ENCODE measurements at places on chromosomes 6 and 20.

DNA sequence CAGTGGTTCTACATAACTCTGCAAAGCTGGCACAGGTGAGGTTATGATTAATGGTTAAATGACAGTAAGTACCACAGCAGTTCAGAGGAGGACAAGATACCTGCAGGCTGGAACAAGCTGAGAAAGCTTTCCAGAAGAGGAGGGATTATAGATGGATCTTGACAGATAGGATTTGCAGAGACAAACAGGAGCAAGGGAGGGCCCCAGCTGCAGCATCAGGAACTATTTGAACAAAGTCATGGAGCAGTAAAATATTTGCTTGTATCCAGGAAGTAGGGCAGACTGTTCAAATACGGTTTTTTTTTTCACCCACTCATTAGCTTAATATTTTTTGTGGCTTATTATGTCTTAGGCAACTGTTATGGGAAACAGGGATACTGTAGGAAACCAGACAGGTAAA, 144.4 kb upstream of the MAN1A1 start:
- H3K27me3 ChIP-seq = no peaks in the 10 kb centered on the region
- no peak overlapping the region for H3K27ac ChIP-seq
- H3K4me1 ChIP-seq = no peaks in the 10 kb centered on the region

DNA sequence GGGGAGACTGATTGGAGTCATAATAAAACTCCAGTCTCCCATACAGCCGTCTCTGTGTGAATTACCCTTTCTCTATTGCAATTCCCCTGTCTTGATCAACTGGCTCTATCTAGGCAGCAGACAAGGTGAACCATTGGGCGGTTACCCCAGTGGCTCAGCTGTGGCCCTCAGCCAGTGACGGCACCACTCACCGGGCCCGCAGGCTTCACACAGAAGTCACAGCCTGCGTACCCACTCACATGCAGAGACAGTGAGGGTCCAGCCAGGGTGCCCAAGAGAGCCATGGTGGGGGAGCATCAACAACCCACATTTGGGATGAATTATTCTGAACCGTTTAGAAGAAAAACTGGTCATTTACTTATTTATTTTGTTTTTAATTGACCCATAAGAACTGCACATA, 78.5 kb downstream of the WDR27 start:
- no peaks in the 10 kb centered on the region for H3K27me3 ChIP-seq
- no peaks in the 10 kb centered on the region for H3K36me3 ChIP-seq
- DNase-seq = no peak
- no peaks in the 10 kb centered on the region for H3K4me1 ChIP-seq

DNA sequence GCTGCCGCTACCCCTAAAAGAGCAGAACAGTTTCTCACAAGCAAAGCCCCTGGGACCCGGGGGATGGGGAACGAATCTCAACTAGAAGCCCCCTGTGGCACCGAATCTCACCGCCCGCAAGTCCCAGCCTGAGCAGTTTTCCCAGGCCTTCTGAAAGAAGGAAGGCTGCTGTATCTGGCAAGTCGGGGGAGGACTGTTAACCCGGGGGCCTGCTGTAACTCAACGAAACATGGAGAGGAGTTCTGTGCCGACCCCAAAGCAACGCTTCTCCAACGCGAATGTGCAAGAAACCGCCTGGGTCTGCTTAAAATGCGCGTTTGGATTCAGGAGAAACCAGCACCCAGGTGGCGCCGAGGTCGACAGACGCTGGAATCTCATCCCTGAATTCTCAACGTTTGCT, 34.2 kb downstream of the DLL1 start:
- H3K36me3 ChIP-seq = no peaks in the 10 kb centered on the region
- H3K4me1 ChIP-seq = no peaks in the 10 kb centered on the region
- H3K4me3 ChIP-seq = no peak overlapping the region

GRCh38 chr6:127514773-127515227, 4.3 kb downstream of the MTCL3 start:
- peaks cover 21% of the 10 kb centered on the region for H3K27me3 ChIP-seq
- no peak overlapping the region for H3K27ac ChIP-seq
- peak; percentile 20 for DNase-seq
- peak overlapping the region; percentile 56 for H3K4me3 ChIP-seq
- no peaks in the 10 kb centered on the region for H3K36me3 ChIP-seq

GRCh38 chr6:53975941-53976615, 135.2 kb upstream of the MLIP start:
- H3K4me3 ChIP-seq = no peak overlapping the region
- H3K27me3 ChIP-seq = no peaks in the 10 kb centered on the region
- no peak overlapping the region for H3K27ac ChIP-seq
- no peaks in the 10 kb centered on the region for H3K36me3 ChIP-seq

DNA sequence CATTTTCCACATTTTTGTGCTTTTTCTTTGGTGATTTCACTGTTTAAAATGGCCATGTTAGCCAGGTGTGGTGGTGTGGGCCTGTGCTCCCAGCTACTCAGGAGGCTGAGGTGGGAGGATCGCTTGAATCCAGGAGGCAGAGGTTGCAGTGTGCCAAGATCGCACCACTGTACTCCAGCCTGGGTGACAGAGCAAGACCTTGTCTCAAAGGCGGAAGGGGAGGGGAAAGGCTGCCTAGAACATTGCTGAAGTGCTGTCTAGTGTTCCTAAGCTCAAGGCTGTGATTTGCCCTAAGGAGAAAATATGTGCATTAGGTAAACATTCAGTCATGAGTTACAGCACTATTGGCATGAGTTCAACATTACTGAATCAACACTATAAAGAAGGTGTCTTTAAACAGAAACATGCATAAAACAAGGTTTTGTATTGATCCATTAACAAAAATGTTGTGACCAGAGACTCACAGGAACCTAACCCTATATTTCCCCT, 14.0 kb downstream of the ZC2HC1B start:
- H3K4me3 ChIP-seq = no peak overlapping the region
- H3K27ac ChIP-seq = no peak overlapping the region
- no peaks in the 10 kb centered on the region for H3K27me3 ChIP-seq
- no peaks in the 10 kb centered on the region for H3K36me3 ChIP-seq

DNA sequence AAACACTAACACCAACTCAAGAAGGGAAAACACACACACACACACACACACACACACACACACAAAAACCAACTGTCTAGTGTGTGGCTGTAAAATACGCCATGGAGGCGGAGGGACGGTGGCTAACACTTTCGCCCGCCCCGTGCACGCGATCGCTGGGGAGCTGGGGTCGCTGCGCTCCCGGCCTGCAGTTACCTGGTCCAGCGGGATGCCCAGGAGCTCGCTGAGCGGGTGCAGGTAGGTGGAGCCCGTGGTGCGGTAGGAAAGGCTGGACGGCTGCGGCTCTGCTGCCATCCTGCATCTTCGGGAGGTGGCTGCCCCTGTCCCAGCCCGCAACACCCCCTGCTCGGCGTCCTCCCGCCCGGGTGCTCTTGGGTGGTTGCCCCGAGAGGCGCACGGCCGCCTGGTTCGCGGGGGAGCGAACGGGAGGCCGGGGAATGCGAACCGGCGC, 303 bp downstream of the MBOAT1 start:
- H3K4me1 ChIP-seq = peaks cover 16% of the 10 kb centered on the region
- H3K36me3 ChIP-seq = no peaks in the 10 kb centered on the region
- no peaks in the 10 kb centered on the region for H3K27me3 ChIP-seq
- peak overlapping the region; percentile 78 for H3K4me3 ChIP-seq
- peak; percentile 15 for DNase-seq

GRCh38 chr6:25327432-25327831, 48.3 kb downstream of the CARMIL1 start:
- no peaks in the 10 kb centered on the region for H3K4me1 ChIP-seq
- DNase-seq = no peak
- no peaks in the 10 kb centered on the region for H3K36me3 ChIP-seq

- DNase-seq = no peak
- H3K36me3 ChIP-seq = no peaks in the 10 kb centered on the region
- H3K4me1 ChIP-seq = peaks cover 12% of the 10 kb centered on the region
- no peak within 1 kb of the TSS for H3K27ac ChIP-seq
- no peak within 1 kb of the TSS for H3K4me3 ChIP-seq
Observed at GRCh38 chr20:18057101-18057993, at the start of gene OVOL2. TSS of gene OVOL2 (minus strand) at chr20:18057916. CDS start at chr20:18057634, 282 bp downstream.

GRCh38 chr6:88641178-88641903, 322.1 kb downstream of the RNGTT start:
- H3K36me3 ChIP-seq = no peaks in the 10 kb centered on the region
- no peak for DNase-seq
- H3K27ac ChIP-seq = no peak overlapping the region
- H3K4me3 ChIP-seq = no peak overlapping the region

GRCh38 chr20:20224806-20225205, 143.1 kb upstream of the INSM1 start:
- no peaks in the 10 kb centered on the region for H3K4me1 ChIP-seq
- no peaks in the 10 kb centered on the region for H3K36me3 ChIP-seq
- peaks cover 8% of the 10 kb centered on the region for H3K27me3 ChIP-seq
- H3K4me3 ChIP-seq = no peak overlapping the region

DNA sequence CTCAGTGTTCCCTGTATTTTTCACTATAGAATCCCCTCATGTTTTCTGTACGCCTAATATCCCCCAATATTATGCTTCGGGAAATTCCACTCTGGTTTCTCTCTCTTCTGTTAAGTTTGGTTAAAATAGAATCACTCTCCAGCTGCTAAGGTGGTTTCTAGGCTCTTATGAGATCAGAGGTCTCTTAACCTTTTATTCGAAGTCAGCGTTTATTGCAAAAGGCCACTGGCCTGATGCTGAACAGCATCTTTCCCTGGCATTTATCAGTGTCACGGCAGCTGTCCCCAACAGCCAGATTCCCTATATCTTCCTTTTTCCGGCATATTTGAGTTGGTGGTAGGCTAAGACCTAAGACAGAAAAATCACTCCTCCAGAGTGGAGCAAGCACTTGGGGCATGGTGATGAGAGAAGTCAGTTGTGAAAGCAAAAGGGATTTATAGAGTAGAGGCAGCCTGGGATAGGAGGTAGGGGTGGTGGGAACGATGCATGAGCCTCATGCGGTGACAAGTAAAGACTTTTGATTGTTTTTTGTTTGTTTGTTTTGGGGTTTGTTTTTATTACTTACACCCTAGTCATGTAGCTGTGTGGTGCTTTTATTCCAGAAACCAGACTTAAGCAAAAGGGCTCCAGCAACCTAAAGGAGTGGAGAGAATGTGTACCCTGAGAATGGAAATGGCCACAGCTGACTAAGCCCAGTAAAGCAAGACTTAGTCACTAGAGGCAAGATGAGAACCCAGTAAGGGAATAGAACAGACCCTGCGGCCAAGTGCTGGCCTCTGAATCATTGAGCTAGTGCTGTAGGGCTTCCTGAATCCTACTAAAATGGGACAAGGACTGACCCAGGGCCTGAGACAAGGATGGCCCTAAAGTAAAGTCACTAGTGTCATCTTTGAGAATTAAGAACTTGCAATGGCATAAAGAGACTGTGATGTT, 233.0 kb upstream of the PRND start:
- no peak overlapping the region for H3K4me3 ChIP-seq
- no peak overlapping the region for H3K27ac ChIP-seq
- no peaks in the 10 kb centered on the region for H3K4me1 ChIP-seq

- H3K4me1 ChIP-seq = no peaks in the 10 kb centered on the region
- no peak overlapping the region for H3K27ac ChIP-seq
- no peak for DNase-seq
- no peak overlapping the region for H3K4me3 ChIP-seq
Observed at GRCh38 chr20:63104312-63105181, 97.8 kb upstream of the BHLHE23 start.

DNA sequence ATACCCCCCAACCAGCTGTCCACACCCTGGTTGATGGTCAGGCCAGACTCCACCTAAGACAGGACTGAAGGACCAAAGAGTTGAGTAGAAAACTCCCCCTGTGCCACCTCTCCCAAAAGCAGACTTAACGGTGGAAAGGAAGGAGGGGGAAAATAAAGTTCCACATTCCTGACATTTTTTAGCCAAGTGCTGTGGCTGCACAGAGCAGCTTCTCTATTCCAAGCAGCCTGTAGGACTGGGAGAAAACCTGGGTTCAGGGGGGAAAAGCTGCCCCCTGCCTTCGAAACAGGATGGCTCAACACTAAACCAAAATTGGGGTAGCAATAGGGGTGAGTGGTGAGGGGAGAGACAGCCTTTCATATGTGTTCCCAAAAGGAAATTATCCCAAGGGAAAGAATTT, 3.6 kb downstream of the TRAM2 start:
- H3K36me3 ChIP-seq = no peaks in the 10 kb centered on the region
- H3K4me3 ChIP-seq = no peak overlapping the region
- peaks cover 25% of the 10 kb centered on the region for H3K4me1 ChIP-seq
- no peak for DNase-seq
- H3K27me3 ChIP-seq = no peaks in the 10 kb centered on the region

DNA sequence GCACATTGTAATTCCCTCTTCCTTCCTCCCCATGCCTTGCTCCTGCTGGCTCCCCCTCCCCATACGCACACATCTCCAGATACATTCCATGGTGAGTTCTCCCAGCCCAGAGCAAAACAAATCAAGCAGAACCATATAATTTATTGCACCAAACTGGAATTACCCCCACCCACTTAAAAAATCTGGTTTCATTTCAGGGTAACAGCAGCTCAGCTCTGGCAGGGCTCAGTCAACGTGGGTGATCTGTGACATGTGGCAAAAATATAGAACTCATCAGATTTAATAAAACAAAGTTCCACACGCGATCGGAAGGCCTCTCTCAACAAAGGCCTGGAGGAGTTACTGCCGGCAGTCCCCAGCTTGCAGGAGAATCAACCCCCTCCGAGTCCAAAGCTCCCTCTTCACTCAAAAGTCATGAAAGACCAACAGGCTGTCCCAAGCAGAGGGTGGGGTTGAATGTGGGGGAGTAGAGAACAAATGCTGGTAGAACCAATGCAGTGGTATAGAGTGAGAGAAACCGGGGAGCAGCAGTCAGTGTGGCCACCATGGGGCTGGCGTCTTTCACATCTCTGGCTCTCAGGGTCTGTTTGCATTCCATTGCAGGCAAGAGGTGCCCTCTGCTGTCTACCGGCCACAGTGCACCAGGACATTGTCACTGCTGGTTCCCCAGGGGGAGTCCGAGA, 323.3 kb upstream of the NT5E start:
- no peaks in the 10 kb centered on the region for H3K36me3 ChIP-seq
- no peaks in the 10 kb centered on the region for H3K27me3 ChIP-seq
- H3K4me3 ChIP-seq = no peak overlapping the region

DNA sequence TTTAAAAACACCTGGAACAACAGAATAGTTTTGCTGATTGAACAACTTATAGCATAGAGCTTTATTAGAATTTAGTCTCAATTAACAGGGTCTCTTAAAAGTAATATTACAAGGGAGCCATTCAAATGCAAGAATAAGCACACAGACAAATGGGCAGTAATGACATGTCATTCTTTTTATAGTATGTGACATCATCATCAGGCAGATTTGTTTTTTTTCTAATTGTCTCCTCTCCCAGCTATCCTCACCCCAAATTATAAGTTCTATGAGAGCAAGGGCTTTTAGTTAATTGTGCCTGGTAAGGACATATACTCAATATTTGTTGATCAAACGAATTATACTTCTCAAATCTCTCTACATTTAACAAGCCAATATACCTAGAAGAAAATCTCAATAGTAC, 11.0 kb downstream of the PGM3 start:
- no peaks in the 10 kb centered on the region for H3K27me3 ChIP-seq
- H3K4me3 ChIP-seq = no peak overlapping the region
- no peak overlapping the region for H3K27ac ChIP-seq
- DNase-seq = no peak
- H3K4me1 ChIP-seq = no peaks in the 10 kb centered on the region
